NCI-H2081 (cell line): ENCODE measurements at places on chromosomes 13 and 19.

DNA sequence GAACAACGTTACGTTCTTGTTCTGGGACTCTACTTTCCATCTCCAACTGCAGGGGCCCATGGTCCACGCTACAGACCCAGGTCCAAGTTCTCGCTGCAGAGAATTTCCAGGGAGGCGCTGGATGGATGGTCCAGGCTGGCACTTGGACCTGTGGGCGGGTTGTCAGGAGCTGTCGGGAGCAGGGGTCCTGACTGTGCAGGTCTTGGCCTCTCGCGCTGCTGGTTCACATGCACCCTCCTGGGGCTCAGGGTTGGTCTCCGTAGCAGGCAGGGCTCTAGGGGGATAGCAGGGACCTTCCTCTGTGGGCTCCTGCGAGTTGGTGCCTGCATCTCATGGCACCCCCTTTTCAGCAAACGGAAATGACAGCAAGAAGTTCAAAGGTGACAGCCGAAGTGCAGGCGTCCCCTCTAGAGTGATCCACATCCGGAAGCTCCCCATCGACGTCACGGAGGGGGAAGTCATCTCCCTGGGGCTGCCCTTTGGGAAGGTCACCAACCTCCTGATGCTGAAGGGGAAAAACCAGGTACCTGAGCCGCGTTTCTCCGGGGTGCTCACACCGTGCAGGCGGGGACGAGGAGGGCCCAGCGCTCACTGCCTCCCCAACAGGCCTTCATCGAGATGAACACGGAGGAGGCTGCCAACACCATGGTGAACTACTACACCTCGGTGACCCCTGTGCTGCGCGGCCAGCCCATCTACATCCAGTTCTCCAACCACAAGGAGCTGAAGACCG is 6.6 kb downstream of the PTBP1 start:
- no peak for DNase-seq

GRCh38 chr13:113110852-113111315 is 5.3 kb downstream of the F7 start:
- DNase-seq, result no peak

DNA sequence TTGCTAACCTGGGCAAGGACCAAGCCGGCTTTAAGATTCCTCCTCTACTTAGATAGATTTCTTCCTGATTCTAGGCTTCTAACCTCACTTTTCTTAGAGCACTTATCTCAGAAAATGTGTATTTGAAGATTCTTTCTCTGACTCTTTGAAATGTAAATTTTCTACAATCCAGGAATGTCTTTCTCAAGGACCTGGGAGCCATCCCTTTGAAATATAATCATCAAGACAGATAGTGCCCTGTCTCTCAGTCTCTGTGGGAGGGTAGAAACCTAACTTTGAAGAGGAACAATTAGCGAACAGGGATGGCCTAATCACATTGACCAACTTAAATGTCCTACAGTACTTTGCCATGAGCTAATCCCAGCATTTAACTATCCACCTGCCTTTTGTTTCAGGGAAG is 1646.0 kb downstream of the PCDH9 start:
- DNase-seq, result no peak

GRCh38 chr13:48775285-48775684 is 121.6 kb downstream of the CYSLTR2 start:
- no peak for DNase-seq
